ENCODE measurements at places on chromosomes 16 and 17. TPM values are rescaled to one million over a fixed set of nuclear protein-coding genes. Genes with fewer than 3 reads are reported as not detected.

GRCh38 chr17:66965801-66966262 lies 1.3 kb downstream of the CACNG4 start:
- no peak for DNase-seq

DNA sequence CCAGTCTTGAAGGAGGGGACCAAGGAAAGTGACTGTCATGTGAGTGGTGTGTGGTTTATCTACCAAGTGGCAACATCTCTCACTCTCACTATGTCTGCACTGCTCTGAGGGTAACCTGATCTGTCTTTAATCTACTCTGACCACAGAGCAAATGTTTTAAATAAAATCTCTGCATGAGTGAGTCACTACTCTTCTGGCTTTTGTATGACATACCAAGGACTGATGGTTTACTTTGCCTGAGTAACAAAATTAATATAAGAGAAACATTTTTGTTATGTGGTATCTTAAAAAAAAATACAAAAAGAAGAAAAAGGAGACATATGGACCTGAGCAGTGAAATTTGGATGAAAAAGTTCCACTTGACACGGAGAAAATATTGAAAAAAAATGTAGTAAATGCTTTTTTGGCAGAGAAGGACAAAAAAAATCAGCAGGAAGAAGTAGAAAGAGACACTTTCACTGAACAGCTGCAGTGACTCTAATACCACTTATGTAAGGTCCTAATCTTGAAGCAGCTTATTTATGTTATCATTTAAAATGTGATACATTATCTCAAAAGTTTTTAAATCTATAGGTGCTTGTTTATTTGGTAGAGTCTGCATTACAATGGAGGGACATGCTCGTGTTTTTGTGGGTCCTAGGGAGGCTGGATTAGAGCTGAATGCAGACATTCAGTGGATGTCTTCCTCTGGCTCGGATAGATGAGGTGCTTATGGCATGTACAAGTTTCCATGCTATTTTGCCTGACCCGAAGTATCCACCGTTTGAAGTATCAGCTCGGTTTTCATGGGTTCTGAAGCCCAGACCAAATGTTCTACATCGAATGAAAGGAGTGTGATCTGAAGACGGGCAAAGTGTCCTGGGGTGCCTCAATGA lies 240.7 kb downstream of the MAP2K6 start:
- no peak for DNase-seq

DNA sequence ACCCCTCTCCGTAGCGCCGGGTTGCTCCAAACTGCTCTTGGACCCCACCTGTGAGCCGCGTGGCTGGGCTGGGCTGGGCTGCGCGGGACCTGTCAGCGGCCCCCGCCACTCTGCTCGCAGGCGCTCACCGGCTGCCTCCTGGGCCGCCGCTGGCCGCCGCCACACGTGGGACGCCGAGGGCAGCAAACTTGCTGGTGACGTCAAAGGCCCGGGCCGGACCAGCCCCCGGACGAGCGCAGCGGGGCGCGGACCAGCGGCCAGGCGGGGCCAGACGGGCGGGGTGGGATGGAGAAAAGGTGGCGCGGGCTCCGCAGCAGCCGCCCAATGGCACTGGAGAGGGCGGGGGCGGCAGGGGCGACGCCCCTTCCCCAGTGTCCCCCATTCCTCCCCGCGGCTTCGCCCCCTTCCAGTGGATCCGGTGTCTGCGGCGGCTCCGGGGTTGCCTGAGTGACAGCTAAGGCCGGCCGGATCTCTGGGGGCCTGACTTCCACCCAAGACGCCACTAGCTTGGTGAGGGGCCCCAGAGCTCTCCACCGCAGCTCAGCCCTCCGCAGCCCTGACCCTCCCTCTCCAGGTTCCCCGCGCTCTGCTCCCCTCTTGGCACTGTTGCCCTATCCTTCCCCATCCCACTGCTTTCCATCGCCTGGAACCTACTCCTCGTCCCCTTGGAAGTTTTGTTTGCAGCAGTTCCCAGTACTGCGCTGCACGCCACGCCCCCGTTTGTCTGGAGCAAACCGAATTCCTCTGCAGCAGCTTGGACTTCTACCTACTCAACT lies at the start of gene HS3ST3A1:
HS3ST3A1 (minus strand) TSS at position 154 of the 776 bp plus-strand sequence. CDS start 800 bp downstream, outside the sequence.
- DNase-seq = peak; percentile 2

PABPN1L gene
- total RNA-seq = not detected

DNA sequence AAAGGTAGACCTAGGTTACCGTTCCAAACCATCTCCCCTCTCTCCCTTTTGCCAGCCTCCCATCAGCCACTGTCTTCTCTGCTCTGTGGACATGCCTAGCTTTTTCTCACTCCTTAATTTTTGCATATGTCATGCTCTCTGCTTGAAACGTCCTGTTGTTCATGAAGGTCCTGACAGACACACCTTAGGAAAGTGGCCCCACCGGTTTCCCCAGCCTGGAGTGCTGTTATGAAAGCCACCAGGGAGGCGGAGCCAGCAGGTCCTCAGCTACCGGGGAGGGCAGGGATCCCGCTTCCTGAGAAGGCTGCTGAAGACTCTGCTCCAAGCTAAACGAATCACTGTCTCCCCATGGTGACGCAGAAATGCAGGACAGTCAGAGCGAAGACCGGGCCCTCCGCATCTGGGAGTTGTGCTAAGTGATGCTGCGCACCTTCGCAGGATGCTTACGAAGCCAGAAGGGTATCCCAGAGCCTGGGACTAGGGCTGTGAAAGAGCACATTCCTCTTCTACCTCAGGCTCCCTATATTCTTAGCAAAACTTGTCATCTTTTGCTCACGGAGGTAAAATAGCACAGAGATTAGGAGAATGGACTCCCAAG lies 2.3 kb upstream of the SLC16A11 start:
- no peak for DNase-seq

DNA sequence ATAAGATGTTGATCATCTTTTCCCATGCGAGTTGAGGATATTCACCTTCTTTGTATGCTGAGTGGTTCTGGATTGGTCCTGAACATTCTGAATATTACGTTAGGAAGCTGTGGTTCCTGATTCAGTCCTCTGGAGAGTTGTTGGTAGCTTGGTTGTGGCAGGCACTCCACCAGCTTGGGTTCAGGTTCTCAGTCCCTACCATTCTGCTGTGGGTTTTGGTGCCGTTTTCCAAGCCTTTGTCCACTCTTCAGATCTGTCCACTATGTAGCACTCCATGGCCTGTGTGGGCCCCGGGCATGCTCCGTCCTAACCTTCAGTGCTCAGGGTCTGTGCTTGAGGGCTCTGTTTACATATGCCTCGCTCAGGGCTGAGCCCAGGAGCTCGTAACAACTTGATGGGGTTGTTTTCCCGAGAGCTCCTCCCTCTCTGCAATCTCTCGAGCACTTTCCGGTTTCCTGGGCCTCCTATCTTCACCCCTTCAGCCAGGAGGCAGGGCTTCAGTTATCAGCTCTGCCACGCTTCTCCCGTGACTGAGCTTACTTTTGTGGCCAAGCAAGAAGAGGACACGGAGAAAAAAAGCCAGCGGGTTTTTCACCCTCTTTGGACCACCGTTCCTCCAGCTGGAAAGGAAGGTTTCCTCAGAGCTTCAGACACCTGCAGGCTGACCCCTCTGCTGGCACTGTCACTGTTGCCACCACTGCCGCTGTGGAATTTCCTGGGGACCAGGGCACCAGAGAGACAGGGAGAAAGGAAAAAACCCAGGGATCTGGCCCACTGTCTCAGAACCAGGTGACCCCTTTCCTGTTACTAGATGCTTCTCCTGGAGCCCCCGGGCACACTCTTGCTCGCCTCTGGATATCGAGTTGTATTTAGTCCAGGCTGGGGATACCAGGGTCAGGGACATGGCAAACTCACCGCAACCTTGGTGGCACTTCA lies 19.6 kb downstream of the KIAA0513 start:
- no peak for DNase-seq

- DNase-seq = no peak
Measured at GRCh38 chr16:73163238-73163815, 115.4 kb upstream of the ZFHX3 start.

GRCh38 chr17:63431939-63432804 lies 13.9 kb downstream of the CYB561 start:
- no peak for DNase-seq

DNA sequence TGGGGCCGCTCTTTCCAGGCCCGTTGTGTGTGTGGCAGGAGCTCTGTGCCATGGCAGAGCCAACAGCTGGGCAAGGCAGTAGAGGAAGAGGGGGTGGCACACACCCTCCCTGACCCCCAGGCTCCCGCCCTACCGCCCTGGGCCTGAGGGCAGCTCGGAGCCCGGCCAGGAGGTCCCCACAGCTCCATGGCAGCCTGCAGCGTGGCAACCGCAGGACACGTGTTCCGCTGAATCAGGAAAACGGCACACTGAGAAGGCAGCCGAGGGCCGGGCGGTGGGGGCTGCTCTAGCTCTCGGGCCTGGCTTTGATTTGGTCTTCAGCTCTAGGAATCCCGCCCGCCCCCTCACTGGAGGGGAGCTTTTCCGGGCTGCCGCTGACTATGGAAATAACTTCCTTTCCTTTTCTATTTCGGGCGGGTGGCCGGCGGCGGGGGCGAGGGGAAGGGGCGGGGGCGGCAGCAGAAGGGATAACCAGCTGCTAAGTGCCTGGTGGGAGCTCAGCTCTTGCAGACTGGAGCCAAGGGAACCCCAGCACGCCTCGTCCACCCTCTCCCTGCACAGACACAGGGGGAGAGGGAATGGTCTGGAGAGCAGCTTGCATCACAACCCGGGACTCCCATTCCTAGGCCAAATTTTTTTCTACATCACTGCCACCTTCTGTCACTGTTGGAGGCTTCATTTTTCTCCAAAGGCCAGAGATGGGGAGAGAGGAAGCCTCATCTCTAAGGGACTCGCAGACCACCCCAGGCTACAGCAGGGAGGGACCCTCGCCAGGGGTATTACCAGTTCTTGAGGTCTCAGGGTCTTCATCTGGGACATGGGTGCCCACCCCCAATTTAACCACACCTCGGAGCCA lies 24.8 kb upstream of the MRPS23 start:
- DNase-seq = no peak

C17orf107 gene
- total RNA-seq = 2.2 TPM

GRCh38 chr17:18020971-18021370 lies 18.0 kb downstream of the ATPAF2 start:
- no peak for DNase-seq

PDIA2 gene
- total RNA-seq = not detected

GAS2L2 gene
- total RNA-seq = 0.07 TPM

DNA sequence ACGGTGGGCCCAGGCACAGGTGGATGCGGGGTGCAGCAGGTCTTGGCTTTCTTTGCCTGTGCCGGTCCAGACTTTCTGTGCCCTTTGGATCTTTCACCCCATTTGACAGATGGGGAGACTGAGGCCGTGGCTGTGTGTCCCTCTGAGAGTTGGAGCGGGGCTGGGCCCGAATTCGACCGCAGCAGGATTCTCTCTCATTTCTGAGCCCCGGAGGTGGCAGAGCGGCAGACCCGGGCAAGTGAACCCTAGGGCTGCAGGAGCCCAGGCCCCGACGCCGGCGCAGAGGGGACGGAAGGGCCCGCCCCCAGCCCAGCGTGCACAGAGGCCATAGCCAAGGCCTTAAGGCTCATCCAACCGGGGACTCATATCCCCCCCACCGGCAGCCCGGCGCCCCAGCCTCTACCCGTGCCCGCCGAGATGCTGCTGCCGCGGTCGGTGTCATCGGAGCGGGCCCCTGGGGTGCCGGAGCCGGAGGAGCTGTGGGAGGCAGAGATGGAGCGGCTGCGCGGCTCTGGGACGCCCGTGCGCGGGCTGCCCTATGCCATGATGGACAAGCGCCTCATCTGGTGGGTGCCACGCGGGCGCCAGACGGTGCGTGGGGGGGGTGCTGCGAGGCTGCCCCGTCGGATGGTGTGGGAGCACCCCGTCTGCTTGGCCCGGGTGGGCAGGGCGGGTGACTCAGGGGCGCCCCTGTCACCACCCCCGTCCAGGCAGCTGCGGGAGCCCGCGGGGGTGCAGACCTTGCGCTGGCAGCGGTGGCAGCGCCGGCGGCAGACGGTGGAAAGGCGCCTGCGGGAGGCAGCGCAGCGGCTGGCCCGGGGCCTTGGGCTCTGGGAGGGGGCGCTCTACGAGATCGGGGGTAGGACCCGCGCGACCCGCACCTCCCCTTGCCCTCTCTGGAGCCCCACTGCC lies 857 bp downstream of the TMC8 start:
- peak; percentile 77 for DNase-seq

DPEP2 gene
- 6.4 TPM for total RNA-seq

DNA sequence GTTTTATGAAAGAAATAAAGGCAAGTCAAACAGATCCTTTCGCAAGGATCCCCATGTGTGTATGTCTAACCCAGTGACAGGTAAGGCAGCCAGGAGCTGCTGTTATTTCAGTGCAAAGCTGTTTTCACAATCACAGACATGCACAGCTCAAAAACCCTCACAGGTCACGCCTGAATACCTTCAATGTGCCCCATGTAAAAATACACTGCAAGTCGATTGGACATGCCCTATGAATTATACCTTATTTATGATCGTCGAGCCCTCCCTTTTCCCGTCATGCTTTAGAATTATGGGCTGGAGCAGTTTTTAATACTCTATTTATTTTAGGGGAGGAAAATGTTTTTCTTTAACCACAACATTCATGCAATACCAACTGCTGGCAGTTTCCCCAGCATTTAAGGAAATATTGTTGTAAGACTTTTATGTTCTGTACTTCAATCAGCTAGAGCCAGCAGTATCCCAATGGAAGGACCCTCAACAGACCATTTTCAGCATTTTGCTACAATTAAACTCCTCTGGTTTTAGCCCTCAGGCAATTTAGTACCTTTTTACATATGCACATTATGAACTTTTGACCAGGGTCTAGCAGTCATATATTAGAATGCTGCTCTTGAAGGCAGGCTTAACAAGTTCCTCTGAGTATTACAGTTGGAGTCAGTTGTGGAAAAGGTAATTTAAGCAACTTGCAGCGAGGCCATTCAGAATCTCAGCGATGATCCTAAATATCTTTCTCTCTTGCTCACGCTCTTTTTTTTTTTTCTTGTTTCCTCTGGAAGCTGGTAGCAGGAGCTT lies 362.2 kb downstream of the WWOX start:
- DNase-seq = no peak

DNA sequence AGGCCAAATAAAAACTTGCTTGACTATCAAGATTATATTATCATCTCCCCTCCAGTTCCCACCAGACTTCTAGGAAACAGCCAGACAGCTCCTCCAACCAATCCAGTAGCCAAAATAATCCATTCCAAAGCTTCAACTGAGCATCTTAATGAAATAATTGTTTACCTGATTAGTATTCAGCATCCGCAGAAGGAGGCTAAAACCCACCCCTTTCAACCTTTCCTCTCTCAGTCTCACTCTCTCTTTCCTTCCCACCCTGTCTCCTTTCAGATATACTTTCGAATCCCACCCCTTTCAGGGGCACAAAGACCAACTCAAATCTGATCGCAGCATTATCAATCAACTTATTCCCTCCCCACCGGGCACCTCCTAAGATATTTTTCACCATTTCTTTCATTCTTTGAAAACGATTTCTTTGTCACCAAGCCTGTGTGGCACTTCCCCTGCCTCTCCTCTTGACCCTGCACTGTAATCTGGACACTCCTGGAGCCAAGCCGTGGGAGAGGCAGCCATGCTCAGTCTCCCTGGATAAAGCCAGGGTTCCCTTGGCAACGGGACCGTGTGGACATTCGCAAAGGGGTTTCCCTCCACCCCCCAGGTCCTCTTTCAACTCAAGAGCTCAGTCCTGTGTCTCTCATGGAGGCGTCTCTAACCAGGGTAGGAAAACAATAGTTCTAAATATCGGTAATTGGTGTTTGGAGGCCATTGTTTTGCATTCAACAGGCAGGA lies at the start of gene ANKFN1:
ANKFN1 (plus strand) TSS at position 602 of the 729 bp plus-strand sequence. CDS start 59,193 bp downstream, outside the sequence.
- DNase-seq = no peak

ITPRIPL2 gene
- total RNA-seq = 15.8 TPM

SLFN11 gene
- total RNA-seq = 39.5 TPM

GRCh38 chr16:58049232-58050185 lies 24.0 kb downstream of the MMP15 start:
- peak; percentile 42 for DNase-seq

All from CD8-positive, alpha-beta memory T cell (primary cell).